ENCODE measurements at places on chromosomes 5 and 9.

DNA sequence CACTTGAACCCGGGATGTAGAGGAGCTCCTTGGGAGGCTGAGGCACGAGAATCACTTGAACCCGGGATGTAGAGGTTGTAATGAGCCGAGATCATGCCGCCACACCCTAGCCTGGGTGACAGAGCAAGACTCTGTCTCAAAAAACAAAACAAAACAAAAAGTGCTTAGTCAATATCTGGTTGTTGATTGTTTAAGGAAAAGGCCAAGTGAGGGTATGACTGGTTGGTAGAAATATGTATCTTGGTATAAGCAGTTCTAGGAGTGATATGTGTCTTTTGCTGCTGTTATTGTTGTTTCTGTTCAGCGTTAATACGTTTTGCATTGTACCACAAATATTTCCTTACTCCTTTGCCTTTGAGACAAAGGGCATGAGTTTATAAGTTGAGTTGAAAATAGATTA is 210.7 kb upstream of the DMRT1 start:
- DNase-seq = no peak

- no peak for DNase-seq
Observed at GRCh38 chr5:38806775-38807258, 39.0 kb upstream of the OSMR start.

DNA sequence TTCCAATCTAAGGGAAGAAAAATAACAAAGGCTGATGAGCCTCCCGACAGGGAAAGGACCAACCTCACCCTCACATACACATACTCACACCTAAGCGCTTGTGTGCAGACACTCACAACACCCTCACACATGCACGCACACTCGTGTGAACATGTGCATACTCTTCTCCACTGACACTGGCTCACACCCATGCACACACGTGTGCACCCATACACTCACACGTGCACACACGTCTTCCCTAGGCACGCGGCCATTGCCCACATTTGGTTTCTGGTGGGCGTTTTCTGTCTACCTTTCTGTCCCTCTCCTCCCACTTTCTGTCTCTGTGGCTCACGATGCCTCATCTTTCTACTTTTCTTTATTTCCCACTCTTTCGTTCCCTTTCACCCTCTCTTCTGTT is 169.7 kb upstream of the MVB12B start:
- DNase-seq = no peak

- no peak for DNase-seq
Observed at GRCh38 chr5:150989695-150990094, 30.7 kb upstream of the GPX3 start.
